ENCODE measurements at places on chromosomes 1 and 21.

GRCh38 chr1:175129644-175129996 is 62.0 kb downstream of the TNN start:
- DNase-seq, result no peak

GRCh38 chr1:82215056-82215852 is 414.5 kb downstream of the ADGRL2 start:
- no peak for DNase-seq

- DNase-seq, result no peak
Observed at GRCh38 chr1:6208723-6209660, 3.1 kb downstream of the RNF207 start.

DNA sequence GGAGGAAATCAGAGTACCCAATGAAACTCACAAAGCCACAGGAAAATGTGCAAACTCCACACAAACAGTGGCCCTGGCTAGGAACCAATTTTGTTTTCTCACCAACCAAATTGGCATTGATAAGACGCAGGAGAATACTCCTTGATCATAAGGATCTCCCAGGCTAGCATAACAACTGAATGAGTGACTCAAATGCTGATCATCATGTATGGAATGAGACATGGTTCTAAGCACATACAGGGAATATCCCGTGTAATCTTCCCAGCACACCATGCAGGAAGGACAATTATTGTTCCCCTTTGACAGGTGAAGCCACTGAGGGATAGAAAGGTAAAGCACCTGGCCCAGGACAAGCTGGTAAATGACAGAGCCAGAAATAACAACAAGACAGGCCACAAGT is 180.0 kb upstream of the DUSP10 start:
- no peak for DNase-seq

GRCh38 chr21:45410151-45410864 is 5.3 kb downstream of the COL18A1 start:
- DNase-seq, result no peak

DNA sequence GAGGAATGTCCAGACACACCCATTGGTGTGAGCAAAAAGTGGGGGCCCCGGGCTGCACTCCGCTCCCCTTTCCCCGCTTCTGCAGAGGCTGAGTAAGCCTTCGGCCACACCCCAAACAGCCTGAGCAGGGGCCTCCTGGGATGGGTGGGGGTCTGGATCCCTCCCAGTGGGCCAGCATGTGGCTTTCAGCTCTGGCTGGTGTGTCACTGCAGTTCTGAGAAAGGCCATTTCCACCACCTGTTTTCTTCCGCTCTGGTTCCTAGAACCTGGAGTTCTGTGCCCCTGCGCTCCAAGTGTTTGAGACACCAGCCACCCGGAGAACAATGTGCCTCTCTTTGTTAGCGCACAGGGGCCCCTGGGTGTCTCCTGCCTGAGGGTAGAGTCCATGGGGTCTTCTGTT is 30.9 kb downstream of the SLC37A1 start:
- no peak for DNase-seq

GRCh38 chr1:97461782-97462181 is 459.1 kb downstream of the DPYD start:
- DNase-seq, result no peak

- no peak for DNase-seq
Observed at GRCh38 chr1:50427086-50427817, 4.0 kb upstream of the DMRTA2 start.

- DNase-seq, result no peak
Observed at GRCh38 chr21:25850126-25850842, 115.5 kb downstream of the GABPA start.

- DNase-seq, result no peak
Observed at GRCh38 chr1:100304921-100305320, 38.9 kb downstream of the RTCA start.

DNA sequence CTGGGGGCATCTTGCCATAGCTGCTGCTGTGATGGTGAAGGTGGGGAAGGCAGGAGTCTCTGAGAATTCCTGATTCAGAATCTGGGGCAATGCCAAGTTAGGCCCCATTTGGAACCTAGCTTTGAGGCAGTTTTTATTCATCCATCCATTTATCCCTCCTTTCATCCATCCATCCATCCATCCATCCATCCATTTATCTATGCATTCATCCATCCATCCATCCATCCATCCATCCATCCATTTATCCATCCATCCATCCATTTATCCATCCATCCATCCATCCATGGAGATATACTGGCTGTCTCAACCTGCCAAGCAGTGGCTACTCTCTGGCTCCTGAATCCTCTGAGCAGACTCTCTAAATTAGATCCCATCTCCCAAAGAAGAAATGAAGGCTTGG is 83.1 kb downstream of the PRDM16 start:
- DNase-seq, result no peak

DNA sequence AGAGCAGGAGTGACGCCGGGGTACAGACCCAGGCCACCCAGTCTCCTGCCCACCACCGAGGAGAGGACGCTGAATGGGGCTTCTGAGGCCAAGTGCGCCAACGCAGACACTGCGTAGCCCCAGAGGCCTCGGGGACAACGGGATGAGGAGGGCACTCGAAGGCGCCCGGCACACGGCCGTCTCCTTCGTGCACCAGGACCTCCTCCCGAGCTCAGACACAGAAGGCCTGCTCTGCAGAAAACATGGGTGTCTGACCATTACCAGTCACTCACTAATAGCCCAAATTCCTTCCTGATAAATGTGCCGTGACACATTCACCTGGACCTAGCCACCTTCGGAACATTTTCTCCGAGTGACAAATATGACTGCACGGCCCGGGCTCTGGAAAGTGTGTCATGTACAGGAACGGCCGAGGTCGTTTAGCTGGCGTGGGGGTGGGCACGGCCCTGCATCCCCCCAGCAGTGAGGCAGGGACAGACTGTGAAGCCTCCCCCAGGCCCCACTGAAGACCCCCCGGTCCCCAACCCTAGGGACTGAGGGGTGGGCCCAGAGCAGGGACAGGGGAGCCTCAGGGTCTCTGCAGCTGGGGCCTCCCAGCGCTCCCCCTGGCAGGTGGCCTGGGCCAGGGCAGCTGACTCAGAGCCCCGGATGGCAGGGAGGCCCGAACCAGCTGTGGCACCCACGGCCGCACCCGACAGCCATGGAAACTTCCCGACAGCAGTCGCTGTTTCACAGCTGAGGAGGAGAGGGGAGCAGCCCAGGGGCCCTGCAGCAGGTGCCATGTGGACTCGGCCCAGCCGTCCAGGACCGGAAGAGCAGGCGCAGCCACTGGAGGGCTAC is 16.7 kb upstream of the COL6A2 start:
- no peak for DNase-seq

GRCh38 chr1:37866491-37866890 is 7.1 kb upstream of the MTF1 start:
- no peak for DNase-seq

DNA sequence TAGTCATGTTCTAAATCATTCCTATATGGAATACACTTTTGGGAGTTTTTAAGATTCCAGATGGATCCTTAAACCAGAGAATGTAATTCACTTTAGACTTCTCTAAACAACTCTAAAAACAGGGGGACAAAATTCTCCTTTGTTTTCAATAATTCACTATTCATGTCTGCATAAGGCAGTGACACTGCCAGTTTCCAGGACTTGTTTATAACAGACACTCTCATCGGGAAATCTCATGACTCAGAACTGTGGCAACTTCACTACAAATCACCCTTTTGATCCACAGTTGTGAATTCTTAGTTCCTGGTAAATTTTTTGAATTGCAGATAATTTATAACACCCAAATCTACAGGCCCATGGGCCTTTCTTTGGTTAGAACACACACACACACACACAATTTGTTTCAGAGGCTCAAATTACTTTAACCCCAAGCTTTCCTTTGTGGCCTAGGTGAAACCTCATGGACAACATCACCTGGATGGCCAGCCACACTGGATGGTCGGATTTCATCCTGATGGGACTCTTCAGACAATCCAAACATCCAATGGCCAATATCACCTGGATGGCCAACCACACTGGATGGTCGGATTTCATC is at the start of gene OR2T4:
OR2T4 (plus strand) TSS at position 545 of the 595 bp plus-strand sequence; CDS start at position 545, 0 bp downstream.
- no peak for DNase-seq

DNA sequence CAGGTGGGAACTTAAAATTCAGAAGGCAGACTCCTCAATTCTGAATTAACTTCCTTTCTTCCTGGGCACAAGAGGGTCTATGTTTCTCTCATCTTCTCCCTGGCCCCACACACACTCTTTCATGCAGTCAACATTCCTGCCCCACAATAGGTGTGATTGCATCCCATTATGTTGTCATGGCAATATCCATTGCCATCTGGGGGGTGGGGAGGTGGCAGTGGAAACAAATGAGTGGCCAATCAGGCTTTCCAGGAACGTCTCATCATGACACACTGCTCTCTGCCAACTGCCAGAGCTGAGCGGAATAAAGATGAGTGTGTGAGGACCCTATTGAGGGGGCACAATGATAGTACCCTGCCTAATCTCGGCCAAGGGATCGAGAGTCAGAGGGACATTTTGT is 80.4 kb downstream of the KCND3 start:
- DNase-seq, result no peak

GRCh38 chr21:14753466-14754258 is 207.5 kb upstream of the SAMSN1 start:
- no peak for DNase-seq

DNA sequence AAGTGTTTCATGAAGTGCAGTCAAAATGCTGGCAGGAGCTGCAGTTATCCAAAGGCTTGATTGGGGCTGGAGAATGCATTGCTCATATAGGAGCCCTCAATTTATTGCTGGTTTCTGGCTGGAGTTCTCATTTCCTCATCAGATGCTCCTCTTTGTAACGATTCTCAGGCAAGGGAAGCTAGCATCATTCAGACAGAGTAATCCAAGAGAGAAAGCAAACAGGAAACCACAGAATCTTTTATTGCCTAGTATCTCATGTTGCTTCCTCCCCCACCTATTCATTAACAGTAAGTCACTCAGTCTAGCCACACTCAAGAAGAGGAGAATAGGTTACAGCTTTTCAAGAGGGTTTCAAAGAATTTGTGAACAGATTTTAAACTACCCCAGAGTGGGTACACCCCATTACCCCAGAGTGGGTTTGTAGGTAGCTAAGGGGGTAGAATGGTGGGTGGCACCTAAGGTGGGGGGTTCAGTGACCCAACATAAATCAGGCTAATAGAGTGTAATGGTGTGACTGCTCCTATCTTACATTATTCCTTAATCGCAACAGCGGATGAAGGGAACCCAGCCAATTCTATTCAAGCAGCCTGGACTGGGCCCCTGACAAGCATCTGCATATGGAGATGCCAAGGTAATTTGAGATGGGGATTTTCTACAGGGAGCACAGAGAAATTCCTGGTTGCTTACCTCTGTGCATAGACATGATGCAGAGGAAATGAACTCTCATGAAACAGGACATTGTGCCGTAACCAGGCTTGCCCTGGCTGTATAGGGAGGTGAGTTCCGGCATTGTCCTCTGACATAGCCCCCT is 67.1 kb downstream of the KCNJ15 start:
- no peak for DNase-seq

All from T-helper 9 cell (primary cell).